ENCODE measurements at places on chromosomes 2 and 18. TPM values are rescaled to one million over a fixed set of nuclear protein-coding genes. Genes with fewer than 3 reads are reported as not detected.

Gene ANKRD62
- polyA plus RNA-seq = not detected

DNA sequence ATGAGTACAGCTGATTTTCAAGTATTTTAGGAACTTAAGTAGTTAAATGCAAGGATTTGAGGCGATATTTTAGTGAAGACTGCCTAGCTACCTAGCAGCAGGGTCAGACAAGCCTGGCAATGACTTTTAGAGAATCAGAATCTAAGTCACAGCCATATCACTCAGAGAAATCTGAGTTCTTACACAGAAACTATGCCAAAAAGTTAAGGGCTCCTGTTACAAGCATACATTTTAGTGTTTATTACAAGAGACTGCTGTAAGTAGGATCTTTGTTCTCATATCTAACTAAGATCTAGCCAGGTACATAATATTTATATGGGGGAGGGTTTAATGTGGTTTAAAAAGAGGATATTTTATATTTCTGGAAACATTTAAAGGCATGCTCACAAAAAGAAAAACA is 37.5 kb downstream of the MAP4K3 start:
- no peak for DNase-seq

DNA sequence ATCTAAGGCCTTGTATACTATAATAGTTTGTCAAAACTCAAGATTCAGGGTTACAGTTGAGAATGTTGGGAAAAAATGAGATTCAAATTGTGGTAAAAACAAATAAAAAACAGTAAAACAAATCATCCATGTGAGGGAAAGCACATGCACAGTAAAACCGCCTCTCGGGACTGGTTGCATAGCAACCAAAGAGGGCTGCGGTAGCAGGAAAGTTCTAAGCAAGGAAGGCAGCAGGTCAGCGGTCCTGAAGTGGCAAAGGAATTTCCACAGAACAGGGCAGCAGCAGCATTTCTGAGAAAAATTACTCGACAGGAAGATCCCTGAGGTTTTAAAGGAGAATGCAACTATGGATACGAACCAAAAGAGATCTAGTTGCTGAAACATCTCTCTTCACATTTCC is 93.7 kb downstream of the DYNAP start:
- no peak for DNase-seq

Gene ACKR3
- 3.1 TPM for polyA plus RNA-seq

DNA sequence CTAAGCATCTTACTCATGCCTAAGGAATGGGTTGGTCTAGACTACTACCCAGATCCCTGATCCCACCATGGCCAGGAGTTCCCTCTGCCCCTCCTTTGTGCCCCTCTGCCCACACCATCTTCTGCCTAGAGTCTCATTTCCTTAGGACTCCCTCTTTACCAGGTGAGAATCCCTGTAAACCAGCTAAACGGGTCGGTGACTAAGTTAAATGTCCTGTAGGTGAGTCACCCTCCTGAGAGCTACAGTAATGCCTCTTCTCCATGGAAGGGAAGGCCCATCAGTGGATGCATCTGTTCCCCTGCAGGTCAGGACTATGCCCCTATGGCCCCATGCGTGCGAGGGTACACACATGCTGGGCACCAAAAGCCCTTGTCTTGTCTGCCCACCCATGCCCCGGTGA is 25.4 kb downstream of the PTGR3 start:
- no peak for DNase-seq

DNA sequence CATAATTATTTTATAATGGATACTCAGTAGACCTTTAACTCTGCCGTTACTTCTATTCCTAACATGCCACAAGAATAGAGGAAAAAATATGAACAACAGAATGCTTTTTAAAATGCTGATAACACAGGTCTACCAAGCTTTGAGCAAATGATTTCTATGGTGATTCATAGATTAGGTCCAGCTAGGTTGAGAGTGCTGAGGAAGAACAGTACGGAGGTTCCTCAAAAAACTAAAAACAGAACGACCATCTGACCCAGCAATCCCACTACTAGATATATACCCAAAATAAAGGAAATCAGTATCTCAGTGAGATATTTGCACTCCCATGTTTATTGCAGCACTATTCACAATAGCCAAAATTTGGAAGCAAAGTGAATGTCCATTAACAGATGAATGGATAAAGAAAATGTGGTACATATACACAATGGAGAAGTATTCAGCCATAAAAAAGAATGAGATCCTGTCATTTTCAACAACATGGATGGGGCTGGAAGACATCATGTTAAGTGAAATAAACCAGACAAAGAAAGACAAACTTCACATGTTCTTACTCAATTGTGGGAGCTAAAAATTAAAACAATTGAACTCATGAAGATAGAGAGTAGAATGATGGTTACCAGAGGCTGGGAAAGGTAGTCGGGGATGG is 111.6 kb upstream of the SERTAD2 start:
- DNase-seq = no peak

GRCh38 chr2:30978044-30978443 is 160.2 kb downstream of the GALNT14 start:
- DNase-seq = no peak

DNA sequence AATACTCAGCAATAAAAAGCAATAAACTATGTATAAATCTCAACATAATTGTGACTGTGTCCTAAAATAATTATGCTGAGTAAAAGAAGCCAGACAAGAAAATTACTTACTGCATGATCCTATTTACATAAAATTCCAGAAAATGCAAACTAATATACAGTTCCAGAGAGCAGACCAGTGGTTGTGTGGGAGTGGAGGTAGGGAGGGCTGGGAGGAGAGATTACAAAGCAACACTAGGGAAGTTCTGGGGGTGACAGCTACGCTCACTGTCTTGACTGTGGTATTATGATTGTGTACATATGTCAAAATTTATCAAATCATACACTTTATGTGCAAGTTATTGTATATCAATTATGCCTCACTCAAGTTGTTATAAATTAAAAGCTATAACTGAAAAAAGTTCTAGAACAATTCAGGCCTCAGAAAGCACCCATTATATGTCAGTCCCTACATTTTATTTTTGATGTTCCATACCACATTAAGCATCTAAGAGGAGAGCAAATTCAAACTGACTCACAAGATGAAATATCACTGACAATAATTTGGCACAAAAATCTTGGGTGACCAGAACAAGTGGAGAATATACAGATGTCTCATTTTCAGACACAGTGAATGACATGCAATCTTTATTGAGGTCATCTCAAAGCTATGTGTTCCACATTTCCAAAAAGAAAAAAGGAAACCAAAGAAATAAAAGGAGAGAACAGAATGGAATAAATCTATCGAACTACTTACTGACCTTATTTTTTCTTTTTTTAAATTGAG is 85.1 kb downstream of the ANTXR1 start:
- DNase-seq = no peak

GRCh38 chr2:213551526-213551925 is 267.3 kb downstream of the SPAG16 start:
- no peak for DNase-seq

Gene TUBA4B
- polyA plus RNA-seq = not detected

DNA sequence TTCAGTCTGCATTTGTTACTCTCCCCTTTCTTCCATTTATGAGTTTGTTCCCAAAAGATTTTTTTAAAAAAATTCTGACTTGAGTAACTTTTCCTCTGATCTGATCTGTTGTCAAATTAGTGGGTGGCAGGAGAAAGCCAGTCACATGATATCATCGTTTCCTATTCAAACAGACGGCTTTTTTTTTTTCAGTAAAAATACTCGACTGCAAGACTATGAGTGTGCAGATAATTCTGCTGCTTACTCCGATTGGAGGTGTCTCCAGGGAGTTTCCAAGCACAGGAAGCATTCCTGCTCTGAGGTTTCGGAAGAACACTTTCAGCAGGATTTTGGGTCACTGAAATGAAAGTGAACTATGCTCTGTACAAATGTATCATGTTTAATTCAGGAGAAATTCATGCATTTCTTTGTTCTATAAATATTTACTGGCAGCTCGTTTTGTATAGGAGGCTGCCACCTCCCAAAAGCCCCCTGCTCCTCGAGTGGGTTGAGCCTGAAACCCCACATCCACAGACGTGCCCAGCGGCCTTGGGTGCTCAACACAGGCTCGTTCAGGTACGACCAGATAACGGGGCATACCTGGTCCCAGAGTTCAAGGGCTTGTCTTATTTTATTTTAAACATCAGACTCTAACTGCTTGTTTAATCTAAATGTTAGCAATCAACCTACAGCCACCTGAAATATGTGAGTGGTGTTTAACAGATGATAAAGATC is 126.9 kb upstream of the ZNF516 start:
- DNase-seq = no peak

Measured in immature natural killer cell (primary cell).